Ovary (tissue), 10 donors: ENCODE measurements at places on chromosomes 1 and 21. TPM values are rescaled to one million over a fixed set of nuclear protein-coding genes. Genes with fewer than 3 reads are reported as not detected.

- peaks cover 2% of the 10 kb centered on the region for H3K36me3 ChIP-seq
- no peak overlapping the region for H3K27ac ChIP-seq
- no peaks in the 10 kb centered on the region for H3K27me3 ChIP-seq
- H3K4me3 ChIP-seq: peak overlapping the region; percentile 92
- DNase-seq: no peak
- H3K4me1 ChIP-seq: peaks cover 8% of the 10 kb centered on the region
Measured at GRCh38 chr1:39574646-39575045, 1.9 kb downstream of the PABPC4 start.

DNA sequence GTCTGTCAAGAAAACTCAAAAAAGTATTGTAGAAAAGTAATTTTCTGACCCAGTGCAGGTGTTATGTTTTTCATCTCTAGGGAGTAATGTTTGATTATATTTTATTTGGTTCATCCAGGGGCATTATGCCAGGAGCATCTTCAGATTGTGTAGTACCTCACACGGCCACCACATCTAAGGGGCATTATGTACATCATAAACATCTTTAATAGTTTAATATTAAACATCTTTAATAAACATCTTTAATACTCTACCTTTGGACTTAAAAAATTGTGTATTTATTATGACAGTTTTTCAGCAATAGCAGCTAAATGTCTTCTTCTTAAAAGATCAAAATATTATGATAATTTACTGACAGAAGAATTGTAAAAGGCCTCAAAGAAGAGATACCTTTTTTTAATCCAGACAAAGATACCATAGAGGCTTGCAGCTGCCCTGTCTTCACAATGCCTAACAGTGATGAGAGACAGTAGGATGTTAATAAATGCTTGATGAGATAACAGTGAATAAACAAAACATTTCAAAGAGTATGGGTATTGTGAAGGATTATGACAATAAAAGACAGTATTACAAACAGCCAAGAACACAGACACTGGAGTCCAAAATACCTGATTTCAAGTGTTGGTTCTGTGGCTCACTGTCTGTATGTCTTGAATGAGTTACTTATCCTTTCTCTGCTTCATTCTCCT lies 240.9 kb upstream of the ADGRL2 start:
- H3K36me3 ChIP-seq: no peaks in the 10 kb centered on the region
- H3K27ac ChIP-seq: no peak overlapping the region
- no peaks in the 10 kb centered on the region for H3K4me1 ChIP-seq
- H3K27me3 ChIP-seq: no peaks in the 10 kb centered on the region
- no peak overlapping the region for H3K4me3 ChIP-seq

DNA sequence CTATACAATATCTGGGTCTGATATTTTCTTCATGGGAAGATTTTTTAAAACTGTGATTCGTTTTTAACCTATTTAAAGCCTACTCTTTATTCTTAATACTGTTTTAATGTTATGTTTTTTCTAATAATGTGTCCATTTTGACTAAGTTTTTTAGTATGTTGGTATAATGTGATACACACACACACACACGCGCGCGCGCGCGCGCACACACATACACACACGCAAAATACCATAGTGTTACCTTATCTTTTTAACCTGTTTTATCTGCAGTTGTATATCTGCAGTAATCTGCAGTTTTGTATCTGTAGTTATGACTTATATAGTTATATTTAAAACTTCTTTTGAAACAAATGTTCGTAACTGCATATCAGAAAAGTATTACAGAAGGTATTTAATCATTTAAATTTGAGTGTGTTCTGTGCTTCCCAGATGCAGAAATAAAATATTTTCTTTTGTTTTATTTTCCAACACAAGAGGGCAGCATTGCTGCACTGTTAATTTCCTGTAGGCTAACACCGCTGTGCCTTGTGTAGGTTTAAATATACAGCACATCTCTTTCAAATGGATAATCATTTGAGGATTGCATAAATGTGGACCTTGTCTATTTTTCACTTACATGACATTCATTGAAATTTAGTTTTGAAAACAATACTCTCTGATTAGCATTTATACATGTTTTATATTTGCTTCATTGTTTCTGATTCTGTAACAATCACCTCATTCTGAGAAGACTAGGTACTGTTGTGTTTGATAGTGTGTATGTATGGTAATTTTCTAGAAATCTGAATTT lies 166.1 kb downstream of the PDE4B start:
- H3K27ac ChIP-seq: no peak overlapping the region
- H3K4me3 ChIP-seq: no peak overlapping the region
- no peaks in the 10 kb centered on the region for H3K36me3 ChIP-seq
- no peak for DNase-seq
- no peaks in the 10 kb centered on the region for H3K4me1 ChIP-seq
- no peaks in the 10 kb centered on the region for H3K27me3 ChIP-seq

DNA sequence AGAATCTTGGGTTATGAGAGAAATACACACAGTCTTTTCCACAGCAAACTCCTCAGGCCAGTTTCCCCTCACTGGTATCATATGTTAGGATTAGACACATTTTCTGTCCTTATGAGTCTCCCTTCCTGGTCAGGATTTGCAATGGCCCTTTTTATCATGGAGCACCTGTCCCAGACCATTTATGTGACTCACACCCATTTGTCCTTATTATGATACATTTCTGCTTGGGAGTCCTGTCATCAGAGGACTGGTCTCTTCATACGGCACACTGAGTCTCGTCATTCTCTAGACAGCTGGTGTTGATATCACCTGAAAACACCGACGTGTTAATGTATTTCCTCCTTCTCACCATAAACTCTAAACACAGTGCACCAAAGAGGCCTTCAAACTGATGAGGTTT lies 105.0 kb upstream of the SYT6 start:
- H3K27ac ChIP-seq: no peak overlapping the region
- DNase-seq: no peak
- no peaks in the 10 kb centered on the region for H3K36me3 ChIP-seq
- no peaks in the 10 kb centered on the region for H3K4me1 ChIP-seq

- DNase-seq: peak; percentile 90
- peaks cover 19% of the 10 kb centered on the region for H3K4me1 ChIP-seq
- H3K36me3 ChIP-seq: no peaks in the 10 kb centered on the region
- H3K4me3 ChIP-seq: no peak overlapping the region
Measured at GRCh38 chr1:12541274-12542137, 76.5 kb downstream of the DHRS3 start.

DNA sequence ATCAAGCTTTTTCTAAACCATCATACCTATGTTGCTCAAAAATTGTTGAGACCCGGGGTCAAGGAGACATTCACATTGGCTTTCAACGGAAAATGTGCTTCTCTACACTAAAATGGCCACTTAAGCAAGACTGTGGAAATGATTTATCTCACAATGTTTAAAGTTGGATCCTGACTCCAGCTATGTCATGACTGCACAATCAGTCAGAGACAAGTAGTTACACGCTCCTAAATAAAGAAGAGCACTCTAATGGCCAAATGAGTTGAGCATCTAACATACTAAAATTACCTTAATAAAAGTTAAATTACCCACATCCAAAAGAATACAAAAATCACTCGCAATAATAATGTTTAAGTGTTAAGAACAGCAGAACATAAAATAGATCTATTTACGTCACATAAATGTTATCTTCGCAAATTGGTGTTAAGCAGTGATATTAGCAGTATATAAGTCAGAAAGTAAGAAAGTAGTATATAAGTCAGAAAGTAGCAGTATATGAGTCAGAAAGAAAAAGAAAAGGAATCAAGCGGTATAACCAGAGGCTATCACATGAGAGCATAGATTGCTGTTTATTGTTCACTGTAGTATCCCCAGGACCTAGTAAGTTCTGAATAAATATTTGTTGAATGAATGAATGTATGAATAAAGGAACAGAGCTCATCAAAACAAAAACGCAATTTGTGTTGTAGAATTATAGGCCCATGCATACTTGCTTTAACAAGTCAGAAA lies 28.4 kb downstream of the ZNF281 start:
- DNase-seq: no peak
- no peaks in the 10 kb centered on the region for H3K4me1 ChIP-seq
- no peak overlapping the region for H3K27ac ChIP-seq

DNA sequence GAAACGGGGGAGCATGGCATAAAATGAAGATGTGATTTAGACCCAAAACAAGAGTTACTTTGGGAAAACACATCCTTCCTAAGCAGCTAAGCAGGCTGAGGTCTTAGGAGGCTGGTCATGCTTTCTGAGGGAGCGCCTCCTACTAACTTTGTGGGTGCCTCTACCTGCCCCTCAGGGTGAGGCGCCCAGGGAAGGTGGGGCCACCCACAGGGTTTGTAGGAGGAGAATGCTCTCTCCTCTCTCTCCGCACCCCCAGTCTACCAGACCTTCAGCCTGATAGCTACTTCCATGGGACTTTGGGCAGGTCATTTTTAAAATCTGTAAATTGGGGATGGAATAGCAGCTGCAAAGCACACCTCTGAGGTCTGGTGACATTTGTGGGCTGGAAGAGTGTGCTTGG lies 23.8 kb downstream of the SLC27A3 start:
- H3K36me3 ChIP-seq: no peaks in the 10 kb centered on the region
- H3K27ac ChIP-seq: no peak overlapping the region
- no peaks in the 10 kb centered on the region for H3K27me3 ChIP-seq
- DNase-seq: no peak
- H3K4me1 ChIP-seq: no peaks in the 10 kb centered on the region

Gene PLD5
- 1.1 TPM for total RNA-seq

DNA sequence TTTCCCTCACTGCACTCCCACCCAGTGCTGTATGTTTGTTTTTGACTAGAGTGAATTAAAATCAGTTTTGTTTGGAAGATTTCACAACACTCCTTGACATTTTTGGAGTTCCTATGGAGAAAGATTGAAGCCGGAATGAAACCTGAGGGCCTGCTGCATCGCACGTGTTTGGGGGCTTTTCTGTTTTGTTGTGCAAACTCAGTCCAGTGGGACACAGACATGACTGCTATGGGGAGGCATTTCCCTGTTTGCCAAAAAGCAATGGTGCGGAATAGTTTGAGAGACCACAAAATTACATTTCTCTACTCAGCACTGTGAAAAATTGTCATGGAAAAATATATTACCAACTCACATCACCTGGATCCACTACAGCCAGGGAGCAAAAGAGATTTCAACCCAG lies 43.8 kb upstream of the KCNE2 start:
- no peaks in the 10 kb centered on the region for H3K4me1 ChIP-seq
- H3K36me3 ChIP-seq: no peaks in the 10 kb centered on the region
- no peak overlapping the region for H3K27ac ChIP-seq
- H3K27me3 ChIP-seq: no peaks in the 10 kb centered on the region
- no peak for DNase-seq
- no peak overlapping the region for H3K4me3 ChIP-seq

GRCh38 chr1:181936768-181937581 lies 124.5 kb downstream of the ZNF648 start:
- H3K4me3 ChIP-seq: no peak overlapping the region
- H3K27ac ChIP-seq: no peak overlapping the region
- no peaks in the 10 kb centered on the region for H3K4me1 ChIP-seq
- no peak for DNase-seq
